Activated naive CD8-positive, alpha-beta T cell treated with anti-CD3 and anti-CD28 coated beads, Interleukin-2, amount 10 ng/mL, durations not matched to agents 7 days and 5 days (primary cell): ENCODE measurements at places on chromosomes 16 and 17. TPM values are rescaled to one million over a fixed set of nuclear protein-coding genes. Genes with fewer than 3 reads are reported as not detected.

Gene SSTR5
- not detected for total RNA-seq

Gene MYBBP1A
- 61.6 TPM for total RNA-seq

DNA sequence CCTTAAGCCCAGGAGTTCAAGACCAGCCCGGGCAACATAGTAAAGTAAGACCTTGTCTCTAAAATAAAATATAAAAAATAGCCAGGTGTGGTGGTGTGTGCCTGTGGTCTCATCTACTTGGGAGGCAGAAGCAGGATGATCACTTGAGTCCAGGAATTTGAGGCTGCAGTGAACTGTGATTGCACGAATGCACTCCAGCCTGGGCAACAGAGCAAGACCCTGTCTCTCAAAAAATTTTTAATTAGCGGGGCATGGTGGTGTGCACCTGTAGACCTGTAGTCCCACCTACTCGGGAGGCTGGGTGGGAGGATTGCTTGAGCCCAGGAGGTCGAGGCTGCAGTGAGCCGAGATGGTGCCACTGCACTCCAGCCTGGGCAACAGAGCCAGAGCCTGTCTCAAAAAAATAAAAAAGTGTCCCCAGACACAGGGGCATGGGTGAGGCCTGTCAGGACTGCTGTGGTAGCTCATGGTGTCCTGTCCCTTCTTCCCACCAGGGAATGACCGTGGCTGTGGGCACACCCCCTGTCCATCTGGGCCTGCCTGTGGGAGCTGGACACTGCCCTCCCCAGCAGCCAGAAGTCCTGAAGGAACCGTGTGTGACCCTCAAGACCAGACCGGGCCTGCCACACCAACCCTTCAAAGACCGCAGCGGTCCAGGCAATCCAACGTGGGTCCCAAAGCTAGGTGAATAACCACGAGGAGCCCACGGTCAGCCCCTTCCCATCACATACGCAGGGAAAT is 30.8 kb upstream of the GAA start:
- peaks cover 3% of the 10 kb centered on the region for H3K4me1 ChIP-seq
- H3K36me3 ChIP-seq, result no peaks in the 10 kb centered on the region
- peaks cover 6% of the 10 kb centered on the region for H3K27me3 ChIP-seq
- H3K4me3 ChIP-seq, result no peak overlapping the region

Gene ACAP1
- 710 TPM for total RNA-seq

Gene NSMCE1
- 75.6 TPM for total RNA-seq
